ENCODE measurements at places on chromosomes 11 and 22. TPM values are rescaled to one million over a fixed set of nuclear protein-coding genes. Genes with fewer than 3 reads are reported as not detected.

The PNPLA3 gene
- total RNA-seq, result 0.13 TPM

The SOX6 gene
- not detected for total RNA-seq

The IFITM1 gene
- 418 TPM for total RNA-seq

The MMP10 gene
- not detected for total RNA-seq

GRCh38 chr11:113014262-113015097 is 53.3 kb downstream of the NCAM1 start:
- no peak overlapping the region for H3K27ac ChIP-seq
- H3K27me3 ChIP-seq, result no peaks in the 10 kb centered on the region
- no peak overlapping the region for H3K4me3 ChIP-seq
- DNase-seq, result no peak
- no peaks in the 10 kb centered on the region for H3K36me3 ChIP-seq

- no peak for DNase-seq
- H3K27ac ChIP-seq, result no peak overlapping the region
- H3K27me3 ChIP-seq, result no peaks in the 10 kb centered on the region
- no peak overlapping the region for H3K4me3 ChIP-seq
Measured at GRCh38 chr22:42967933-42968332, 47.0 kb downstream of the PACSIN2 start.

GRCh38 chr11:5226732-5227310 is at the start of gene HBB:
Gene HBB, minus strand, starts transcription at chr11:5227071. Its CDS starts 50 bp downstream, at chr11:5227021.
- no peaks in the 10 kb centered on the region for H3K27me3 ChIP-seq
- H3K4me1 ChIP-seq, result no peaks in the 10 kb centered on the region
- no peak for DNase-seq
- no peak within 1 kb of the TSS for H3K27ac ChIP-seq
- H3K4me3 ChIP-seq, result no peak within 1 kb of the TSS
